MV-4-11 (cell line): ENCODE measurements at places on chromosomes 6 and 20.

GRCh38 chr6:14520536-14520935 lies 403.0 kb downstream of the CD83 start:
- no peak for DNase-seq

GRCh38 chr6:44010411-44011349 lies 116.6 kb downstream of the MRPL14 start:
- peak; percentile 91 for DNase-seq

GRCh38 chr6:130888246-130888645 lies 61.0 kb downstream of the SMLR1 start:
- DNase-seq, result no peak

GRCh38 chr6:169991913-169992312 lies 240.5 kb downstream of the ERMARD start:
- DNase-seq, result no peak

DNA sequence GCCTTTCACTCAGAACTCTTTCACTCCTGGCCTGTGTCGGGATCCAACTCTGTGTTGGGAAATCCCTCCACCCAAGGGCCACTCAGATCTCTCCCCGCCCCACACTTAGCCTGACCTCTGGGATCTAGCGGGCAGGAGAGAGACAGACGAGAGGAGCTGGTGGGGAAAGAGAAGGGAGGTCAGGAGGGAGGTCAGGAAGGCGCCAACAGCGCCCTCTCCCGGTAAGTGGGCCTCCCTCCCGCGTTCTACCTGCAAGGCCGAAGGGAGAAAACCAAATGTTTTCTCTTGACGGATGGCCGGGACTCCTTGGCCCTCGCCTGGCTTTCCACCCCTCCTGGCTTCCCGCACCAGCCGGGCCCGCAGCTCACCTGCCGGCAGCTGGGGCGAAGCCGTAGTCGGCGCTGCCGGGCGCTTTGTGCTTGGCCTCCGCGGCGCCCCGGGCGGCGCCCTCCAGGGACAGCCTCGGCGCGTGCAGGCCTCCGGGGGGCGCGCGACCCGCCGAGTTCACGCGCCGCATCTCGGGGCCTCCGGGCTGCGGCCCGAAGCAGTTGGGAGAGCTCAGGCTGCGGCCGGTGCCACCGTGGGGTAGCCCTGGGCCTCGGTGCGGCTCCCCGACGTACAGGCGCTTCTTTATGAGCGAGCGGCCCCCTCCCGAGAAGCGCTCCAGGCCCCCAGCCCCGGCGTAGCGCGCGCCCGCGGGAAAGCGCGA lies 38.2 kb downstream of the C6orf132 start:
- DNase-seq, result peak; percentile 55
